Adrenal gland (tissue), 19 donors: ENCODE measurements at places on chromosomes 3 and 15. TPM values are rescaled to one million over a fixed set of nuclear protein-coding genes. Genes with fewer than 3 reads are reported as not detected.

DNA sequence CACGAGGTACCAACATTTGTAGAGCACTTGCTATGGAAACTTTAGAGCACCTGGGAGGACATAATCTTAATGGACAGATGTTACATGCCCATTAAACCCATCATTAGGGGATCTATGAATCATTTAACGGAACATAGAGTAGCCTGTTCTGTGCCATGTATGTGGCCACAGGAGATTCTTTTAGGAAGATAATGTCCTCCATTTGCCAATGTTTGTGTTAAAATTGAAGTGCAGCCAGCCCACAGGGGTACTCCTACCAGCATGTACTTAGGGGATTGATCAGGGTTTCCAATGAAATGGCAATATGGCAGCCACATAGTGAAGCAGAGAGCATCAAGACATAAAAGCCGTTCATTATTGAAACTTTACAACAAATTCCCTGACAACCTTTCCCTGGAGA, 70.7 kb downstream of the TNIK start:
- no peak for DNase-seq
- H3K4me3 ChIP-seq, result no peak overlapping the region
- H3K27me3 ChIP-seq, result no peaks in the 10 kb centered on the region
- H3K36me3 ChIP-seq, result no peaks in the 10 kb centered on the region
- no peak overlapping the region for H3K27ac ChIP-seq
- H3K4me1 ChIP-seq, result peaks cover 4% of the 10 kb centered on the region

DNA sequence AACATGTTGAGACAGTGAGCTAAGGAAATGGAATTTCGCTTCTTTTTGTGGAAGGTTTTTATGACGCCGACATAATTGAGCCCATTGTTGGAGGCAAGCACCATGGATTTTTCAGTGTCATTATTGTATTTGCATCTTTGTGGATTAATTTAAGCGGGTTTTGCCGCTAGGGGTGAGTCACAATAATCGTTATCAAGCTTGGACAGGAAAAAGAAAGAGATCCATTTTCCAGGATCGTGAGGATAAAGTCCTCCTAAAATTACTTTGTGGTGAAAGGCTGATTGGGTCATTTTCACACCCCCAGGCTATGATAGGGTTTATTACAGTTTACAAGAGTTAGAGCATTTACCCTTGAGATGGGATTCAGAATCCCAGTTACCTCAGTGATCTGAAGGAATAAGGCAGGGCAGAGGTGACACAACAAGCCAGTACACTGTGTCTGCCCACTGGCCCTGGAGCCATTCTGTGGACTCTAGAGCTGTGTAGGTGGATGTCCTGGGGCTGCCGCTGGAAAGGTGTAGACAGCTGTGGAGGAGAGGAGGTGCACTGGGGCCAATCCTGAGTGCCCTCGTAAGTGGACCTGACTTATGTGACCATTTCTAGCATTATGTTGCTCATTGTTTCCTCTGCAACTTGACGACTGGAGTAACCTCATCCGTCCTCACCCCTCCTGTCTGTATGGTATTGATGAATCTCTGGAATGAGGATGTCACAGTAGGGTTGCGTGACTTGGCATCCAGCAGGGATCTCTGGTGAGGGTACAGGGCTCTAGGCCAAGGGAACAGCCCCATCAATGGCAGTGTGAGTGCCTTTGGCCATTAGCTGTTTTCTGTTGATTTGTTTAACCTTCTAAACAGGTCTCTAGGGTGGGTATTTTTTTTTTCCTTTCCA, 370.1 kb downstream of the LRTM1 start:
- H3K27me3 ChIP-seq, result no peaks in the 10 kb centered on the region
- H3K36me3 ChIP-seq, result no peaks in the 10 kb centered on the region
- H3K4me3 ChIP-seq, result no peak overlapping the region
- no peak overlapping the region for H3K27ac ChIP-seq

GRCh38 chr3:165169368-165169767, 26.8 kb downstream of the SLITRK3 start:
- no peak overlapping the region for H3K27ac ChIP-seq
- no peak overlapping the region for H3K4me3 ChIP-seq
- H3K27me3 ChIP-seq, result peaks cover 9% of the 10 kb centered on the region
- H3K4me1 ChIP-seq, result no peaks in the 10 kb centered on the region
- no peaks in the 10 kb centered on the region for H3K36me3 ChIP-seq

- H3K36me3 ChIP-seq, result no peaks in the 10 kb centered on the region
- no peaks in the 10 kb centered on the region for H3K4me1 ChIP-seq
- no peak overlapping the region for H3K4me3 ChIP-seq
- H3K27ac ChIP-seq, result no peak overlapping the region
- DNase-seq, result no peak
These were observed 27.0 kb upstream of the CD200R1L start for GRCh38 chr3:112873632-112874031.

GRCh38 chr3:40191850-40192448, 117.6 kb upstream of the EIF1B start:
- H3K27ac ChIP-seq, result no peak overlapping the region
- H3K4me3 ChIP-seq, result no peak overlapping the region
- H3K27me3 ChIP-seq, result no peaks in the 10 kb centered on the region
- H3K36me3 ChIP-seq, result no peaks in the 10 kb centered on the region

GRCh38 chr3:115211810-115212492, 64.9 kb upstream of the ZBTB20 start:
- H3K4me3 ChIP-seq, result no peak overlapping the region
- H3K27me3 ChIP-seq, result no peaks in the 10 kb centered on the region
- no peaks in the 10 kb centered on the region for H3K36me3 ChIP-seq

DNA sequence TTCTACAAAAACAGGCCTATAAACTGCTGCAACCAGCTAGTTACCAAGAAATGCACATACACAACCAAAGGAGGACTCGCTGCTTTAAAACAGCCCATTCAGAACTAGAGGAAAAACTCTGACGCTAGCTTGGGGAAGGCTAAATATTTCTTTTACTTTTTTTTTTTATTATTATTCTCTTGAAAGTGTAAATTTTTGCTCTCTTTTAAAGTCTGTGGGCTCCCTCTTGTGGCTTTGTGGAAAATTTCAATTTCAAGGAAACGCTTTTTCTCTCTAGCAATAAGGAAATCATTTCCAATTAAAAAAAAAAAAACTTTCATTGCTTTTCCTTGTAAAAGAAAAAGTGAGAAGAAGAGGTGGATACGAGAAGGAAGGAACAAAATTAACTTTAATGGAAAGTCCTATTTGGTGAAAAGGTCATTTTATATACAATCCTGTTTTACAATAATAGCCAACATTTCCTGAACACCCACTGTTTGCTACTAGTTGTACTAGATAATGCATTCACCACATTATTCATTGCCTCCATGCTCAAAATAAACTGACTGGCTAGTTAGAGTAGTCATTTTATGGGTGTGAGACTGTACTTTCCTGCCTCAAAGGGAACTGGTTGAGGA, 51.2 kb upstream of the SAMMSON start:
- no peak for DNase-seq
- no peak overlapping the region for H3K27ac ChIP-seq
- no peaks in the 10 kb centered on the region for H3K4me1 ChIP-seq
- no peaks in the 10 kb centered on the region for H3K36me3 ChIP-seq

Gene SLC22A14
- 0.31 TPM for total RNA-seq

Gene GABRR3
- total RNA-seq, result not detected

Gene SLC15A2
- 3.0 TPM for total RNA-seq

Gene NLGN1
- 0.72 TPM for total RNA-seq

Gene CEP63
- 21.2 TPM for total RNA-seq

Gene ZMYND10
- total RNA-seq, result 0.45 TPM
